ENCODE measurements at places on chromosomes 1 and 21. TPM values are rescaled to one million over a fixed set of nuclear protein-coding genes. Genes with fewer than 3 reads are reported as not detected.

DNA sequence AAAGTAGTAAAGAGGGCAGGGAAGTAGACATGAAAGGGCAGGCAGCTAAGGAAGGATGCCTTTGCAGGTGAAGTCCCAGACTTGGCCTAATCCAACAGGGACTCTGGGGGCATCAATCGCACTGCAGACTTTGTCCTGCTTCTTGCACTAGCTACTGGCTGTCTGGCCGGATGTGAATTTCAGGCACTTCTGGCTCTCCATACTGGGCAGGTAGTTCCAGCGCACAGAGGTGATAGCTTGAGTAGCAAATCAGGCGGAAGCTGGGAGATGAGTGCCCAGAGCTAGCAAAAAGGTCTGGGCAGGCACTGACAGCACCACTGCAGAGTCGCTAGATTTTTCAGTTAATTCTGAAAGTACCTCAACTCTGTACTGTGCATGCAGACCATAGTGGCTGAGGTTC lies 997 bp downstream of the RSPH1 start:
- DNase-seq: no peak

DNA sequence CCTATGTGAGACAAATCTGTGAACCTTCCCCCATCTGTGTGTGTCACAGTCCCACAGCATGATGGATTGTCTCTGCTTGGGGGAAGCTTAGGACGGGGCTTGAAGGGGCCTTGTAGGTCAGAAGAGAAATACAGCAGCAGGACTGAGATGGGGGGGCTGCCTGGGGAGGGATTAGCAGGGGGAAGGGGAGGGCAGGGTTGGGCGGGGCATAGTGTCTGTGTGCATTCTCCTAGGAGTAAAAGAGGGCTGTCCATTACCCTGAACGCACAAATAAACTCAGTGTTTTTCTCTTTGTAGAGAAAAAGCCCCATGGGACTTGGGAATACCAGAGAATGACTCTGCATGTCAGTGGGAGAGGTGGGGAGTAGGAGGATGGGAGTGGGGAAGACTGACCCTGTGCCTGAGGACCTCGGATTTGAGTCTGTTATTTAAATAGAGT lies 16.4 kb downstream of the RNF220 start:
- DNase-seq: no peak

DNA sequence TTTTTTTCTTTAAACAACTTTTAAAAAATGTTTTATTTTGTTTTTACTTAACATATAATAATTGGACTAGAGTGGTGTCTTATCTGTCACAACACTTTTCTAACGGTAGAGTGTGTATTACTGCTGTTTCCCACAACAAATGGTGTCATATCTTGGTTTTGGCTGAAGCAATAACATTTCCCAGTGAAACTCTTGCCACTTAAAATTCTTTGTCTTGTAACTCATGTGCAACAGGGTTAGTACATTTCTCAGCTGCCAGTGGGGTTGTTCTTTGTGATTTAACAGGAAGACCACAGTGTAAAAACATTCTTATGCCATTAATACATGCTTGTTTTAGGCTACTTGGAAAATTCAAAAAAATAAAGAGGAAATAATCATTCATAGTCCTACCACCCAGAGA lies 43.5 kb downstream of the ALPL start:
- DNase-seq: no peak

GRCh38 chr1:204503122-204503912 lies 8.7 kb upstream of the PIK3C2B start:
- DNase-seq: no peak

DNA sequence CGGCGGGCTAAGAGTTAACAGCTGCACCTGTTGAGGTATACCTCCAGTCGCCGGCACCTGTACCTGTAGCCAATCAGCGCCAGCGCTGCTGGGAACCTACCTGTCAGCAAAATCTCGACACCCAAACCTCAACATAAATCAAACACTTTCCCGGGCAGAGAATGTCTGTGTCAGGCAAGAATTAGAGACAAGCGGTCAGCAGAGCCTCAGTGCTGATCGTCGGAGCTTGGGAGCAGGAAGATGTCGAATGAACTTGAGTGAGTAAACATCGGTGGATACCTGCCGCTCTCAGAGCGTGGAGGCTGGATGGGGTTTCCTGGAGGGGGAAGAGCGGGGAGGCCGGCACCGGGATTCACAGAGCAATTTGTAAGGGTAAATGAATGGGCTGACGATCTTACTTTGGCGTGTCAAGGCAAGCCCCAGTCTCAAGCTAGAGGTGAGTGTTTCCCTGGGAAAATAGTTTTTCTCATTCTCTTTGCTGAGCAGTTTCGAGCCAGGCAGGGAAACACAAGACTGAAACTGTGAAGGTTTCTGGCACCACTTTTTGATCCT lies at the start of gene GRHL3:
GRHL3 (plus strand) TSS at position 46 of the 552 bp plus-strand sequence; CDS start at position 241, 195 bp downstream.
- no peak for DNase-seq

- DNase-seq: no peak
Measured at GRCh38 chr1:243354511-243355153, 98.8 kb downstream of the SDCCAG8 start.

DNA sequence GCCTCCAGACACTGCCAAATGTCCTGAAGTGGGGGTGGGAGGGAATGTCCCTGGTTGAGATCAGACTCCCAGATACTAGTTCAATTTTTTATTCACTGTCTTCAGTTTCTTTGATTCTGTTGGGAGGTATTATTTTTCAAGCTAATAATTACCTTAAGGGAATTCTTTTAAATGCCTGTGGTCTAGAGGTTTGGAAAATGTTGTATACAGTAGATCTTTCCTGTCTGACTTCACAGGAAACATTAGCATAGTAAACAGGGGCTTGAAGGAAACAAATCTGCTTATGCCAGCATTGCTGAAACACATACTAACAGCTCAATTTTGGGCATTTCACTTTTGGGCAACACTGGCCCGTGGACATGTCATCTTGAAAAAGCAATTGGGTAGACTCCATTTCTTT lies 84.3 kb upstream of the HP1BP3 start:
- no peak for DNase-seq

The HSPA6 gene
- 0.06 TPM for total RNA-seq

The CRNN gene
- total RNA-seq: not detected

The ADCY10 gene
- 0.06 TPM for total RNA-seq
